Astrocyte of the spinal cord (primary cell): ENCODE measurements at places on chromosomes 5 and 9.

GRCh38 chr5:132270335-132270665 lies 12.8 kb downstream of the PDLIM4 start:
- DNase-seq: no peak

GRCh38 chr5:142012186-142012785 lies 541 bp downstream of the GNPDA1 start:
- peak; percentile 16 for DNase-seq

DNA sequence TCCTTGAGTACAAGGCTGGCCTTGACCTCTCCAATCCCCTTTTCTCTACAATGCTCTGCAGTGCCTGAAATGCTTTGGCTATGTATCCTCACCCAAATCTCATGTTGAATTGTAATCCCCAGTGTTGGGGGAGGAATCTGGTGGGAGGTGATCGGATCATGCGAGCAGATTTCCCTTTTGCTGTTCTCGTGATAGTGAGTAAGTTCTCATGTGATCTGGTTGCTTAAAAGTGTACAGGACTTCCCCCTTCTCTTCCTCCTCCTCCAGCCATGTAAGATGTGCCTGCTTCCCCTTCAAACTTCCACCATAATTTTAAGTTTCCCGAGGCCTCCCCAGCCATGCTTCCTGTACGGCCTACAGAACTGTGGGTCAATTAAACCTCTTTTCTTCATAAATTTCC lies 28.5 kb upstream of the AKNA start:
- DNase-seq: no peak

GRCh38 chr5:147874910-147875367 lies 3.6 kb upstream of the SCGB3A2 start:
- no peak for DNase-seq

DNA sequence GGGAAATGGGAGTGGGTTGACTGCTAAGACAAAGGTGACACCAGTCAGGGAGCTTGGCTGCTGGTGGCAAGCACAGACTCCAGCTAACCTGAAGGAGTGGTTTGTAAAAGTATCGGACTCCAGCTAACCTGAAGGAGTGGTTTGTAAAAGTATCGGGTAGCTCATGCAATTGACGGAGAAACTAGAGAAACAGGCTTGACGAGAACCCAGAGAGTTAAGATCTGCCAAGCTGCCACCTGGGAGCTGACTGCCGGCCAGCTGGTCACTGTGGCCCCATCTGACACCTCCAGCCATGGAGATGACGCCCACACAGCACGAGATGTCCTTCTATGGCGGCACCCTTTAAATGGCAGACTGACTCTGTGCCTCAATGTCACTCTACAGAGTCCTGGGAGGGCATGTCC lies 28.3 kb upstream of the CRB2 start:
- DNase-seq: no peak
